ENCODE measurements at places on chromosomes 1 and 21. TPM values are rescaled to one million over a fixed set of nuclear protein-coding genes. Genes with fewer than 3 reads are reported as not detected.

The UBIAD1 gene
- total RNA-seq, result 10.8 TPM

- DNase-seq, result no peak
These were observed 16.4 kb downstream of the CADM3 start for GRCh38 chr1:159187647-159188374.

DNA sequence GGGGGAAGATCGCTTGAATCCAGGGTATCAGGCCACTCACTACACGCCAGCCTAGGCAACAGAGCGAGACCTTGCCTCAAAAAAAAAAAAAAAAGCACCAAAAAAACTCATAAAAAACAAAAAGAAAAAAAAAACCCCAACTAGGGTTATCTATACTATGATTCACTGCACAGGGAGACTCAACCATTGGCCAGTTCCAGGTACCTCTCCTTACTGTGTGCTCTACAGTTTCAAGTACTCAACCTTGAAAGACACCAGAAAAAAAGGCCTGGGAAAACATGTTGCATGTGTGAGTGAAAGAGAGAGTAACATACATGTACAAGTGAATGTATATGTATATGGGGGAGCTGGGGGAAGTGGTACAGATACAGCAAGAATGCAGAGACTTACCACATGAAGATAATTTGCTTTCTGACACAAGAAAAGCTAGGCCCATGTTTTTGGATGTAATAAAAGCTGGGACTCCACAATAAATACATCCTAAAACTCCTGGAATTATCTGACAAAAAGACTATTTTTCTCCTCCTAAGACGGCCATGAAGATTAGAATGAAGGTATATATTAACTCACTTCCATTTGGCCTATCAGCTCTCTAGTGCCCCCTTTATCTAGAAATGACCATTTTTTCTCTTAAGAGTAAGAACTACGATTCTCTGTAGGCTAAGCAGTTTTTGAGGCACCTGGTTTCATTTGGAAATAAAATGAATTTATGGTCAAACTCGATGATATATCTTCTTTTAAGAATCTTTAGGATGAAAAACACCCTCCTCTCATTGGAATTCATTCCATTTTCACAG lies 52.2 kb downstream of the SLC27A3 start:
- DNase-seq, result no peak

GRCh38 chr1:101137144-101138126 lies 99.4 kb upstream of the S1PR1 start:
- DNase-seq, result no peak

GRCh38 chr1:113042285-113043143 lies 30.5 kb upstream of the LRIG2 start:
- DNase-seq, result peak; percentile 66

The OR2AK2 gene
- total RNA-seq, result not detected

DNA sequence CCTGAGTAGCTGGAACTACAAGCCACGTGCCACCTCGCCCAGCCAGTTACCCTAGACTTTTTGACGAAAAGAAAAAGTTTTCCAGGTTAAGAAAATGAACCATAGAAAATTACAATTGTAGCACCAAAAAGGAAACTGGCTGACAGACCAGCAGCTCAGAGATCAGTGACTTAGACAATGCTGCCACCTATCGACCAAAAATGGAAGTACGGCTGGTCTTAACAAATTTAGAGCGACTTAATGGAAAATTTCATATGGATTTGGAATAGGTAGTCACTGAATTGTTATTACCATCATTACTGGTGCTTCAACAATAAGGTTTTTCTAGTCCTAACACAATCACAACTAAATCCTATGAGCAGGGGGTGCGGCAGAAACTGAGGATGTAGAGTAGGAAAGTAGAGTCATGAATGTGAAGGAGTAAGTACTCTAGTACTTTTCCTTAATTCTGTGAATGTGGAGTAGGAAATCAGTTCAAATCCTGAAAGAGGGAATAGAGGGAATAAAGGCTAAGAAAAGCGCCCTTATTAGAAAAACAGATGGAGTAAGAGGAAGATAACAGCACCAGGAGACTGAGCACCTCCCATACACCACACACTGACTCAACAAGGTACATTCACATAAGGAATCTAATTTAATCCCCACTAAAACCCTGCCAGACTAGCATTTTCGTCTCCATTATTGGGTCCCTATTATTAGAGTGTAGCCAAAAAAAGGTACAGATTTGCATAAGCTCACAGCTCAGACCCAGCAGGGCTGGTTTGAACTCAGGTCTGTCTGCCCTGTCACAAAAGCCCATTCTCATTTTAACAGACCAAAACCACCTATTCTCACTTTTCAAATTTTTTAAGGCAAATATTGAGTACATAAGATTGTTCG lies 37.9 kb upstream of the MGST3 start:
- DNase-seq, result peak; percentile 78

The TAS1R1 gene
- not detected for total RNA-seq

- no peak for DNase-seq
These were observed 147.0 kb downstream of the ST6GALNAC5 start for GRCh38 chr1:77014073-77014788.

The CRNN gene
- total RNA-seq, result not detected

DNA sequence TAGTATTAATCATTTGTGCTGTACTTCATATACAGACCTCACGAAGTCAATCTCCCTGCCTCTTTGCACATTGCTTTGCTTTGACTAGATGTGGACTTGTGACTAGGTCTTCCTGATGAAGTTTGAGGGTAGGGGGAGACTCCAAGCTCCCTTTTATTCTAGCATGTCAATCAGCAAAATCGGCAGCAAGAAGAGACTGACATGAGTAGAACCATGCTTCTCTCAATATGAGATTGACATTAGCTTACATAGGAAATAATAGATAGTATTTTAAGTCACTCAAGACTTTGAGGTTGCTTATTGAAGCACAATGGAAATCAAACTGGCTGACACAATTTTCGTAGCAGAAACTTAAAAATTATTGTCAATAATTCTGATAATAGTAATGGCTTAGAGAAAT lies 866.4 kb upstream of the ADAMTS5 start:
- no peak for DNase-seq

The OLFML3 gene
- total RNA-seq, result 302 TPM

The UBE4B gene
- 54.2 TPM for total RNA-seq

The KCNE2 gene
- not detected for total RNA-seq

DNA sequence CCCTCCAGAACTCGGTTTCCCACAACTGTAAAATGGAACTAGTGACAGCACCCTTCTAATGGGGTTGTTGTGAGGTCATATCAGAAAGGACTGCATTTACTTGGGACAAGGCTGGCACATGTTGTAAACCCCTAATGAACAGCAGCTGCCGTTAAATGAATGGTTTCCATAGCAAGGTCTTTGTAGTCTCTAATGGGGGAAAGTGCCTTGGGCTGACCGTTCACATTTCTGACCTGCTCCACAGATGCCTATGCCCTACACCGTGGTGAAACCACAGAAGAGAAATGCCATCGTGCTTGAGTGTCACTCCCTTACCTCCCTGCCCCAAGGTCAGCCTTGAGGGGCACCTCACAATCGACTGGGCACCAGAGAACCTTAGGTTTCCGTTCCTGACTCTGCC lies 143.1 kb downstream of the ZSCAN20 start:
- DNase-seq, result no peak

GRCh38 chr1:21815724-21816321 lies 3.8 kb downstream of the LDLRAD2 start:
- DNase-seq, result no peak

DNA sequence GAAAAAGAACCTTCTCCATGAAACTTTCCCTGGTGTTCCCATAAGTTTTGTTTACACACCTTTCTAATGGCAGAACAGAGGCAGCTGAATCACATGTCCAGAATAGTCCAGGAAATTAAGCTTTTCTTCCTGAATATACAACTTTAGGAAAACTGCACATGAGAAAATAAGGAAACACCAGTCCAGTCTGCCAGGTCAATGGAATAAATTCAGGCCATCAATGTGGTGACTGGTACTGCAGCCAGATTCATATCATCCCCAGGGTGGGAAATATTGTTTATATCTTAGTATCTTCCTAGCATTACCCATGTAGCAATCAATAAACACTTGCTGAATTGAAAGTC lies 6.7 kb upstream of the FBXO28 start:
- DNase-seq, result no peak

- no peak for DNase-seq
These were observed 249.8 kb upstream of the C1orf174 start for GRCh38 chr1:4149831-4150230.

The PGLYRP4 gene
- total RNA-seq, result not detected

- no peak for DNase-seq
These were observed 491.2 kb upstream of the ZRANB2 start for GRCh38 chr1:71572038-71572437.
